ENCODE measurements at places on chromosomes 2 and 18. TPM values are rescaled to one million over a fixed set of nuclear protein-coding genes. Genes with fewer than 3 reads are reported as not detected.

- DNase-seq = no peak
Measured at GRCh38 chr18:58496231-58496630, 132.7 kb downstream of the ALPK2 start.

GRCh38 chr2:11855064-11855760, 108.8 kb downstream of the LPIN1 start:
- DNase-seq = no peak

- no peak for DNase-seq
Measured at GRCh38 chr2:178304333-178304732, 110.0 kb downstream of the OSBPL6 start.

DNA sequence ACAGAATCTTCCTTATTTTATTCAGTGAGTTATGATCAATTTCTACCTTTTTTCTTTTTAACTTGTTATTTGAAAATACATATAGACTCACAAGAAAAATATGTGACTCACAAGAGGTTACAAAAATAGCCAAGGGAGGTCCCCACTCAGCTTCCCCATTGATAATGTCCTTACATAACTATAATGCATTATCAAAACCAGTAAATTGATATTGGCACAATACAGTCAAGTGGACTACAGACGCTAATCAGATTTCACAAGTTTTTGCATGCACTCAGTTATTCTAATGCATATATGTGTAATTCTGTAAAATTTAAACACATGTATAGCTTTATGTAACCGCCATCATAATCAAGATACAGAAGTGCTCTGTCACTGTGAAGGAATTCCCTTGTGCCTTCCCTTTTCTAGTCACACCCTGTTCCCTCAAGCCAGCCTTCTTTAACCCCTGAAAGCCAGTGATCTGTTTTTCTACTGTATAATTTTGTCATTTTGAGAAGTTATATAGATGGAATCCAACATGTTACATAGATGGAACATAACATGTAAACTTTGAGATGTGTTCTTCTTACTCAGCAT, 118.4 kb downstream of the ALMS1 start:
- no peak for DNase-seq

DNA sequence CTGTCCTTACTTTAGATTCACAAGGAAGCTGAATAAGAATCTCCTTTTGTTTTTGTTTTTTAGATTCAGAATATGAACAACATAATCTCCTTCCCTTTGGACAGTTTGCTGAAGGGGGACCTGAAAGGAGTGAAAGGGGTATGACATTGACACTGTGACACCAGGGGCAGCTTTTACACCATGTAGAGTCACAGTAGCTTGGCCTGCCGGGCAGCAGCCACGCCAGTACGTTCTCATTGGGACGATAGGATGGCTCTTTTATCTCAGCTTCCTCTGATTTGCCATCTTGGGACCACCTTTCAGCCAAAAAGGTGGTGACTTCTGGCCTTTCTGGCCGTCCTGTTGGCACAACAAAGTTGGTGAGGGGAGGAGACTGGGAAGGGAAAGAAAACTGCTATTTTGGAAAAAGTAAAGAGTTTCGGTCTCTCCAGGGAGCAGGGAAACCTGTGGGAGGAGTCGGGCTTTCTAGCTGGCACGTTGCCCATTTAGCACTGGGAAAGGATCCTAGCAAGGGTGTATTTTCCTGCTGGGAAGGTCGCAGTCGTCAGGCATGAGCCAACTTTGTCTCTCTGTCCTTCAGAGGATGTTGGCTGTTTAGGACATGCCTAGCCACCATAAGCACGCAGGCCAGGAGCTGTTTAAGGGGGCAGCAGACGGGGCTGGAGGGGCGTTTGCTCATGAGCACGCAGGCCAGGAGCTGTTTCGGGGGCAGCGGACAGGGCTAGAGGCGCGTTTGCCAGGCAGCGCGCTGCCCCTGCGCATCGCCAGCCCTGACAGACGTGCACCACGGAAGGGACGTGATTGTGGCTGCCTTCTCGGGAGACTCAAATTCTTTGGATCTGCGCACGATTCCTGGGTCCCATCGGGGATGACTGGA, 104.6 kb downstream of the ITGB1BP1 start:
- no peak for DNase-seq

GRCh38 chr2:239762655-239763269, 262.4 kb downstream of the NDUFA10 start:
- DNase-seq = no peak

GRCh38 chr18:47935321-47936055, 5.0 kb upstream of the SMAD2 start:
- no peak for DNase-seq

GRCh38 chr2:234670052-234670451, 173.2 kb upstream of the ARL4C start:
- no peak for DNase-seq

DNA sequence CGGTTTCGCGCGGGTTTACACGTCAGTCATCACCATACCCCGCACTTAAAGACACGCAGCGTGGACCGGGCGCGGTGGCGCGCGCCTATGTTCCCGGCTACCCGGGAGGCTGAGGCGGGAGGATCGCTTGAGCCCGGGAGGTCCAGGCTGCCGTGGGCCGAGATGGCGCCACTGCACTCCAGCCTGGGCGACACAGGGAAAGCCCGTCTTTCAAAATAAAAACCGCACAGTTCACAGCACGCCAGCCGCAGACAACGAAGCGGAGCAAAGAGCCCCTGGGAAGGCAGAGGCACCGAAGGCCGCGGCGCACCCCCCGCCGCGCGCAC, 328 bp downstream of the DTYMK start:
- DNase-seq = no peak

- DNase-seq = no peak
Measured at GRCh38 chr2:115374981-115375380, 932.5 kb downstream of the DPP10 start.

DNA sequence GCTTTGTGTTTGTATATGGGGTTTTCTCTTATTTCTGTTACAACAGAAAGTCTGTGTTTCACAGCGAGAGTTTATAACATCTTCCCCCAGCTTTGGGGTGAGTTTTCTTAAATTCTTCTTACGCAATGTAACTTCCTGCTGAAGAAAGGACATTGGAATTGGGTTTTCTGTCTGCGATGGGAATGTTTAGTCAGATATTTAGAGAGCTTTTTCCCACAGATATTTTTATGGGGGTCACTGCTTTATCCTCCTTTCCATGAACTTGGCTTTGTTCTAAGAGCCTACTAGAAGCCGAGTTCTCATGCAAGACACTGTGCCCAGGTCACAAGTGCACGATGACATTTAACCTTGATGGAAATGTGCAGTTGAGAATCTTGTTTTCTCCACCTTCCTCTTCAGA, 22.1 kb downstream of the B3GNT2 start:
- DNase-seq = no peak

DNA sequence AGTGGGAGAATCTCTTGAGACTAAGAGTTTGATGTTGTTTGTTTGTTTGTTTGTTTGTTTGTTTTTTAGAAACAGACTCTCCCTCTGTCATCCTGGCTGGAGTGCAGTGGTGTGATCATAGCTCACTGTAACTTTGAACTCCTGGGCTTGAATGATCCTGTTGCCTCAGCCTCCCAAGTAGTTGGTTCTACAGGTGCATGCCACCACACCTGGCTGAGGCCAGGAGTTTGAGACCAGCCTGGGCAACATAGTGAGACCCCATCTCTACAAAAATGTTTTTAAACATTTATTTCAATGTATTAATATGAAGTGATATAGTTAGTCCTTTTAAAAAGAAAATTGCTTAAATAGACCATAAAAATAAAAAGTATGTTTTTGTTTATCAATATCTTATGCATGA, 35.6 kb downstream of the MAP3K19 start:
- no peak for DNase-seq

The ABCG8 gene
- 0.76 TPM for polyA plus RNA-seq

The ABCG5 gene
- 0.76 TPM for polyA plus RNA-seq

GRCh38 chr2:23691106-23691470, 235.8 kb downstream of the ATAD2B start:
- no peak for DNase-seq

The DNER gene
- 9.1 TPM for polyA plus RNA-seq
